Epithelial cell of proximal tubule (primary cell): ENCODE measurements at places on chromosomes 6 and 20.

GRCh38 chr6:156919814-156920369 is 142.7 kb downstream of the ARID1B start:
- DNase-seq = no peak

DNA sequence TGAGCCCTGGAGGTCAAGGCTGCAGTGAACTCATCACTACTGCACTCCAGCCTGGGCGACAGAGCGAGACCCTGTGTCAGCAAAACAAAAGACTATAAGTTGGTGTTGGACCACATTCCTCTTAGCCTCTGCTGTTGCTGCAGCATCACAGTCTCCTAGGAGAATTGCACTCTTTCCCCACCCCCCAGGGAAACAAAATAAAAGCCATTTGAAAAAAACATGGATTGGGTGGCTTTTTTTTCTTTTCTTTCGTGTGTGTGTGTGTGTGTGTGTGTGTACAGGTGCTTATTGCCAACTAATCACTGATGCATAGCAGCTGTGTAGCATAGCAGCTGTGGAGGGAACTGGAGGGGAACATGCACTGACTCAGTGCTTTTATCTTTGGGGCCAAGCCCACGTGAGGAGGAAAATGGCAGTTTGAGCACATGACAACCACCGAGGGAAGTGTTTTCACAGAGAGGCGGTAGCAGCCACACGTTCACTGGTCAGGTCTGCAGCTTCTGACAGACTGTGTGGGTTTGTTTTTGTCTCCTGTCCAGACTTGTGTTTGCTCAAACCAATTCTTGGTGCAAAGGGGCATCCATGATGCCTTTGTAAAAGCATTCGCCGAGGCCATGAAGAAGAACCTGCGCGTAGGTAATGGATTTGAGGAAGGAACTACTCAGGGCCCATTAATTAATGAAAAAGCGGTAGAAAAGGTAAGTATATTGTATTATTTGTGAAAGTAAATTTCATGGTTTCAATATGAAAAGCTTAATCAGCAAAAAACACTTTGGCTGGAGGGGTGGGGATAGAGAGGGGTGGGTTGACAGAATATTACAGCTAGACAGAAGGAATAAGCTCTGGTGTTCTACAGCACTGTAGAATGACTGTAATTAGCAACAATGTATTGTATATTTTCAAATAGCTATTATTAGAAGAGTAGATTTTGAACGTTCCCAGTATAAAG is 27.7 kb downstream of the ALDH5A1 start:
- DNase-seq = peak; percentile 94

- no peak for DNase-seq
Measured at GRCh38 chr6:132788658-132789395, 9.6 kb downstream of the SLC18B1 start.

DNA sequence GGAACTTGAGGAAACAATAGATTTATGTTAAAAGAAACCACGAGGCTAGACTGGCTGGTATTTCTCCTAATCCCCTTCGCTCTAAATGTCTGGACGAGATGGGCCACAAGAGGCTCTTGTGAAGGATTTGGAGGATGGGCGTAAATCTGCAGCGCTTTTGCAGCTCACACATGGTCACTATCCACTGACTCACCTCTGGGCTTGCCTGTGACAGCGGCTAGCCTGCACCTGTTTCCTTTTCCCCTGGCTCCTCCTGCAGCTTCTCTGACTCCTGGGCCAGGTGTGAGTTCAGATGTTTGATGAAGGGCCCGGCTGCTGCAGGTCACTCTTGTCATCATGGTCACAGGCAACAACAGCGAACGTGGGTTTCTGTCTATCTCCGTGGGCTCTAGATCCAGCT is 629.4 kb downstream of the CBLN4 start:
- no peak for DNase-seq

DNA sequence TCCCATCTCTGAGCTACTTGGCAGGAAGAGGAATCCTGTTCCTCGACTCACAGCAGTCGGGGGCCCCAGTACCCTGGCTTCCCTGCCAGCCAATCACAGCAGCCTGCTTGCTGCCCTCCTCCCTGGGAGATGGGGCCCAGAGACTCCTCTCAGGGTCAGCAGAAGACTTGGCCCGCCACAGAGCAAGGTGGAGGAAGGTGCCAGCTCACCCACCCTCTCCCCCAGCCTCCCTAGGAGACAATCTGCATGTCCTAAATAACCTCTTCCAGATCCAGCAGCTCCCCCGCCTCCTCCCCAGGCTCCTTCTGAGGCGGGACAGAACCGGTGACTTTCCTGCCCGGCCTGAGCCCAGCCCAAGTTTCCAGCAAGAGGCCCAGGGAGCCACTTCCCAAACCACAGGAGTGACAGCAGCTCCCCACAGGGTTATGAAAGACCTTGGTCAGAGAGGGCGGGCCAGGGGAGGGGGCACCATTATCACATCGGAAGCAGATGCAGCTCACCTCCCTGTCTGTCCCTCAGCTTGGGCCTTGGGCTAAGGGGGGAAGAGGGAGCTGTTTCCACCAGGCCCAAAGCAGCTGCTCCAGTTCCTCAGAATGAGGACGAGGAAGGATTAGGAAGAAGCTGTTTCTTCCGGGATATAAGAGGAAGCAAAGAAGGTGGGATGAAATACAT is 2.3 kb downstream of the CCND3 start:
- no peak for DNase-seq

DNA sequence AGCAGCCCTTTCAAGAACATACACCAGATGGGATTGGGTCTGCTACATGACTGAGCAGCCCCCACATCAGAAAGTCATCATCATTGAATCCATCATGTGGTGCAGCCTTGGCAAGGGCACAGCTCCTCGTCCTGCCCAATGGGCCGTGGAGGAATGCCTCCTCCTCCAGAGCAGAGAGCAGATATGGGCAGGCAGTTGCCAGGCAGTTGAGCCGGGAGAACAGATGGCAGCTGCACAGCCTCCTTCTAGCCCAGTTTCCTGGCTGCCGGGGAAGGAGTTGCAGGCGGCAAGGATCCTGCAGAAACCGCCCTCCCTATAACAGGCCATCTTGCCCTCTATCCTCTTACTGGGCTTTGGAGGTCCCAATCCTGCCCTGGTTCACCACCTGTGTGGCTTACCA is 11.9 kb upstream of the ZFAND3 start:
- DNase-seq = no peak

- no peak for DNase-seq
Measured at GRCh38 chr6:43801495-43802181, 31.6 kb downstream of the VEGFA start.

DNA sequence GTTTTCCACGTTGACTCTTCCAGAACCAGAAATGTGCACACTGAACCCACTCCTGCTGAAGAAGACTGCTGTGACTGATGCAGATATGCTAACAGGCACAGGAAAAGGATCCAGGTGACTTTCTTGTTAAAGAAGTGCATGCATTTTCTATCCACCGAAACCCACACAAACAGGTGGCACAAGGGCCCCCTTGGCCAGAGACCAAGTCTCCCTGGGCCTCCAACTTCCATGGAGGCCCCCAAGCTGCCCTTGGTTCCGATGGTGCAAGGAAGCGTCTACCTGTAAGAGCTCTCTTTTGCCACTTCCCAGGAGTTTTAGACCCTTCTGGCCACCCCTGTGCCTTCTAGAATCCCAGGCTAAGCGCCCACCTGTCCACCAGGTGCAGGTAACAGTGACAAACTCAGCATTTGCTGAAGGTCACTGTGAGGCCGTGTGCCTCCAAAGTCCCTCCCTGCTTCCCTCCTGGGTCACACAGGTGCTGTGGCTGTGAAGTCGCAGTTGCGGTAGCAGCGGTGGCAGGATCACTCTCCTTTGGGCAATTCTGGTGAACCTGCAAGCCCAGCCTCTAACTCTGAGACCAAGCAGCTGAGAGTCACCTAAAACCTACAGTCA is 134.8 kb downstream of the PXDC1 start:
- no peak for DNase-seq

DNA sequence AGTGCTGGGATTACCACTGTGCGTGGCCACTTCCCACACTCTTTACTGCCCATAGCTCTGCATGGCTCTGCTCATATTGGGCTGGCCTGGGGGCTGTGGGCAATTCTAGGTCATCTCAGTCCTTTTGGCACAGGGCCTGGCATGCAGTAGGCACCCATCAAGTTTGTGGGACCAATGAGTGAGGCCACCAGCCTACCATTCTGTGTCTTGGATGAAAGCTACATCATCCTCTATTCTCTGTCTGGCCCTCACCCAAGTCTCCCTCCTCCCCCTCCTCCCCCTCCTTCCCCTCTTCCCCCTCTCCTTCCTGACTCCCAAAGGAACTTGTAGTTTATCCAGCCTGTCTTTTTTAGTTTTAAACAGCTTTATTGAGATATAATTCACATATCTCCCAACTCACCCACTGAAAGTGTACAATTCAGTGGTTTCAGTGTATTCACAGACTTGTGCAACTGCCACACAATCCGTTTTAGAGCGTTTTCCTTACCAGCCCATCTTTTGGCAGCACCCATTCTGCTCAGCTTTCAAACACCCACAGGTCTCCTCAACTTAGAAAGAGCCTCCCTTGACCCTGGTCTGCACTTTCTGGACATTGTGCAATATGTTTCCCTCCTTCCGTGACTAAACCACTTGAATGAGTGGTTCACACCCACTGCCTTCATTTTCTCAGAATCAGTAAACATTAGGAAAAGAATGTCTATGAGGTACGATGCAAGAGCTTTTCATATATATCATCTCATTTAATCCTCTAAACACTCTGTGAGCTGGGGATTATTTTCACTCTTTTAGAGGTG is 21.5 kb upstream of the MRPS18A start:
- no peak for DNase-seq

GRCh38 chr20:39916236-39916765 is 772.7 kb downstream of the MAFB start:
- DNase-seq = no peak

- DNase-seq = peak; percentile 37
Measured at GRCh38 chr6:13574571-13575376, at the start of gene SIRT5. SIRT5 (plus strand) TSS chr6:13574601; CDS start chr6:13584111, 9,510 bp downstream.

GRCh38 chr6:169799474-169799926 is 48.1 kb downstream of the ERMARD start:
- DNase-seq = no peak

DNA sequence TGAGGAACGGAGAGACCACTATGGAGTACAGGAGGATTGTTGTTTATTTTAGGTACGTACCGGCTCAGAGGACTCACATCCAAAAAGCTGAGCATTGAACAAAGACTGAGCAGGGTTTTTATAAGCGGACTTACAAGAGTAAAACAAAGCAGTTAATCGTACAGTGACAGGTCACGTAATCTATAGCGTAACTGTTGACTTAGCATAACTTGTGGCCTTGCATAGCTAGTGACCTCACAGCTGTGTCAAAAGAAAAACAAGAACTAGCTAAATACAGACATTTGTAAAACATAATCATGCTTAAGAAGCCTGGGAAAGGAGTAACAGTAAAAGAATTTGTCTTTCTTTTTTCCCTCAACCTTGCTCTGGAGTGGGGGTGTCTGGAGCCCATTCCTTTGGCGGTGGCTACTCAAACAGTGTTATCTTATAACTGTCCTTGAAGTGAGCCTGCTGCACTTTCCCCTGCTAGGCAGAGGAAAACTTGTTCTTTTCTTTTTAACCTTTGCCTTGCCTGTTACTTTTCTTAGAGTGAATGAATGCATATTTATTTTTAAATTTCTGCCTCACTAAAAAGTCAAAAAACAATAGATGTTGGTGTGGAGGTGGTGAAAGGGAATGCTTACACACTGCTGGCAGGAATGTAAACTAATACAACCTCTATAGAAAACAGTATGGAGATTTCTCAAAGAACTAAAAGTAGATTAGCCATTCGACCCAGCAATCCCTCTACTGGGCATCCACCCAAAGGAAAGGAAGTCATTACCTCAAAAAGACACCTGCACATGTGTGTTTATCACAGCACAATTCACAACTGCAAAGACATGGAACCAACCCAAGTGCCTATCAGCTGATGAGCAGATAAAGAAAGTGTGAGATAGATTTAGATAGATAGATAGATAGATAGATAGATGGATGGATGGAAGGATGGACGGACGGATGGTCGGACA is 109.0 kb downstream of the TAF4 start:
- no peak for DNase-seq

- no peak for DNase-seq
Measured at GRCh38 chr6:56572788-56573471, 69.8 kb downstream of the DST start.

DNA sequence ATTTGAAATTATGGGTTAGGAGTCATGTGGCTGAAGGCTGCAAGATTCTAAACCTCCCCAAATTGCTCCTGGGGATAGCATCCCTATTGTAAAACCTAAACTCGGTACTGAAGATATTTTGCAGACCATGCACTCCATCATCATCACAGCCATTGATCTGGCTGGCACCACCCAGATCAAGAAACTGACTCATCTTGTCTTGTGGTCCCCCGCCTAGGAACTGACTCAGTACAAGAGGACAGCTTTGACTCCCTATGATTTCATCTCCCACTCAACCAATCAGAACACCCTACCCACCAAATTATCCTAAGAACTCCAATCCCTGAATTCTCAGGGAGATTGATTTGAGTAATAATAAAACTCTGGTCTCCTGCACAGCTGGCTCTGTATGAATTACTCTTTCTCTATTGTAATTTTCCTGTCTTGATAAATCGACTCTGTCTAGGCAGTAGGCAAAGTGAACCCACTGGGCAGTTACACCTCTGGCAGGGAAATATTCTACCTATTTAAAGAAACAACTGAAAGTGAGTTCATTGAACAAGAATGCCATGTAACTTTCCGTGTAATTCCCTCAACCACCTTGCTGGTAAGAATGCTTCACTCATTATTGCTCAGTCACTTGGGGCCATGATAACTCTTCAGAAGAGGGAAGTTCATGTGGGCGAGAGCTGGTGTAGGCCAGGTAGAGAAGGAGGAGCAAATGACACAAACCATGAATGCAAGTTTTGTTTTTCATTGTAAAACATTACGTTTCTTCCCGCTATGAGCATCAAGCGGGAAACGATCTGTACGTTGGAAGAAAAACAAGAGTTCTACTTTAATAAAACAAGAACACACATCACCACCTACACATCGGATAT is 602.9 kb upstream of the ARID1B start:
- DNase-seq = no peak
